ENCODE measurements at places on chromosomes 2 and 18.

DNA sequence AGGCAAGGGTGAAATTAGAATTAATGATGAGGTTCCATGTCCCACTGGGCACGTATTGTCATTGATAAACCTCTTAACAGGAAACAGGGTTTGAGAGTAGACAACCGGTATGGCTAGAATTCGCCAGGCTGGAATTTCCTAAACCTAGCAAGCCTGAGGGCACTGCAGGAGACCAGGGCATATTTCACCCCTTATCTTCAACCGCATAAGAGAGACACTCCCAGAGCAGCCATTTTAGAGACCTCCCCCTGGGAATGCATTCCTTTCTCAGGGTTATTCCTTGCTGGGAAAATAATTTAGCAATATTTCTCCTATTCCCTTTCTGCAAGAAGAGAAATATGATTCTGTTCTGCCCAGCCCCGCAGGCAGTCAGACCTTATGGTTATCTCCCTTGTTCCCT lies 334.6 kb upstream of the LYPD1 start:
- DNase-seq = no peak

DNA sequence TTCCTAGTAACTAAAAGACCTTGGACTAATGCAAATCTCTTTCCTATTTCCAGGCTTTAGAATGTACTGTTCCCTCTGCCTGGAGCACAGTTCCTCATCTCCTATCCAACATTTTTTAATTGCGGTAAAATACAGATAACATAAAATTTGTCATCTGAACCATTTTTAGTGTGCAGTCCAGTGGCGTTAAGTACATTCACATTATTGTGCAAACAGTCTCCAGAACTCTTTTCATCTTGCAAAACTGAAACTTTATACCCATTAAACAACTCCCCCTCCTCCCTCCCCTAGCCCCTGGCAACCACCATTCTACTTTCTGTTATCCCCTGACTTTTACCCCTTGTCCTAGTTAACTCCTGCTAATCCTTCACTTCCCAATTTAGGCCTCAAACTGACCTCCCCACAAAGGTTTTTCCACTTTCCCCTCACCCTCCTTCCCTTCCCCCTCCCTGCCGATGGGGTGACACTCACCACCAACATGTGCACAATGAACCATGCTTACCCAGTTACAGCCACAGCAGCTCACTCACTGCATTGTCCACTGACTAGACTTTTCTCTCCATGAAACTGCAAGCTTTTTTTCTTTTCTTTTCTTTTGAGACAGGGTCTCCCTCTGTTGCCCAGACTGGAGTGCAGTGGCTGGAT lies 54.8 kb downstream of the KIAA2012 start:
- DNase-seq = no peak

- no peak for DNase-seq
Observed at GRCh38 chr2:12921321-12921720, 204.6 kb downstream of the TRIB2 start.

- no peak for DNase-seq
Observed at GRCh38 chr2:11099122-11100065, 55.9 kb upstream of the SLC66A3 start.

DNA sequence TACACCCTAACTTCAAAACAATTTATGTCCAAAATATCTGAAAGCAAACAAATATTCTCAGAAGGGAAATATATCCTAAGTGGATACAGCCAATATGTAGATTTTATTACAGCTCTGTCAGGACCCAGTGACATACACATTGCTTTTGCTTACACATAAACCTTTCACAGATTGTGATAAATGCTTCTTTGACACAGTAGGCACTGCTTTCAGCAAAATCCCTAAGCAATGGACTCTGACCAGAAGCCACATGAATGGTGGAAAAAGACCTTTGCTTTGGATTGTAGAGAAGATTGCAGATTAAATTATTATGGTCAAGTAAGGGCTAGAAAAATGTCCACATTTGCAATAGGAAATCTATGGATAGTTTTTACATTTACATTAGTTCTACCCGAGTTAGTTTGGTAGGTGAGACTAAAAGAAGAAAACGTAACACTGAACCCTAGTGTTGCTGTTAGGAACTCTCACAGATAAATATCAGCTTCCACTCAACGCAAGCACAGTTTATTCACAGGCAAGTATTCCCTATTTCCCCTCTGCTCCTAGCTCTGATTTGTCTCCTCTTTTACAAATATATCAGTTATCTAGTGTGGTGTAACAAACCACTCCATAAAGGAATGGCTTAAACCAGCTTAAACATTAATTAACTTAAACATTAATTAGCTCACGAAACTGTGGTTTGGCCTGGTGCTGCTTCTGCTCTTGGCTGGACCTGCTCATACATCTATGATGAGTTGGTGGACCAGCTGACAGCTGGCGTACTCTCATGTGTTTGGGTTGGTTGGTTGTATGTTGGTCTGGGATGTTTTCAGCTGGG lies 23.6 kb upstream of the SERPINE2 start:
- DNase-seq = no peak

- DNase-seq = no peak
Observed at GRCh38 chr2:46340740-46341420, 43.7 kb downstream of the EPAS1 start.

GRCh38 chr2:98212092-98213000 lies 125.4 kb downstream of the VWA3B start:
- no peak for DNase-seq

GRCh38 chr2:159890551-159891266 lies 92.7 kb upstream of the CD302 start:
- peak; percentile 25 for DNase-seq

- no peak for DNase-seq
Observed at GRCh38 chr2:62718225-62718822, 12.8 kb downstream of the EHBP1 start.

DNA sequence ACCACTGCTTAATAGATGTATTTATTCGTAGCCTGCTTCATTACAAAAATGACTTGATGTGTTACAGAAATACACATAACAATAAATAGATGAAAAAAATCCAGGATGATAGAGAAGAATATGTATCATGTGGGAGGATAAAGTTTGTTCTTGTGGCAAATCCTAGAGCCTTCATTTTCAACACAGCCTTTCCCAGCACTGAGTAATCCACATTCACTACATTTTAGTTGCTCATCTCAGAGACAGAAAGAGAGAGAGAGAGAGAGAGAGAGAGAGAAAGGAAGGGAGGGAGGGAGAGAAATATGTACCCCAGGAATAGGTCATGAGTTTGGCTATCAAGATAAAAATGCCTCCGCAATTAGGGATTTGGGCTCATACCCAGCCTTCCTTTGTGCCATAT lies 144.3 kb downstream of the RBMS1 start:
- DNase-seq = no peak

- no peak for DNase-seq
Observed at GRCh38 chr2:11898576-11898975, 152.1 kb downstream of the LPIN1 start.

GRCh38 chr2:72920318-72921087 lies 3.2 kb downstream of the EMX1 start:
- no peak for DNase-seq

DNA sequence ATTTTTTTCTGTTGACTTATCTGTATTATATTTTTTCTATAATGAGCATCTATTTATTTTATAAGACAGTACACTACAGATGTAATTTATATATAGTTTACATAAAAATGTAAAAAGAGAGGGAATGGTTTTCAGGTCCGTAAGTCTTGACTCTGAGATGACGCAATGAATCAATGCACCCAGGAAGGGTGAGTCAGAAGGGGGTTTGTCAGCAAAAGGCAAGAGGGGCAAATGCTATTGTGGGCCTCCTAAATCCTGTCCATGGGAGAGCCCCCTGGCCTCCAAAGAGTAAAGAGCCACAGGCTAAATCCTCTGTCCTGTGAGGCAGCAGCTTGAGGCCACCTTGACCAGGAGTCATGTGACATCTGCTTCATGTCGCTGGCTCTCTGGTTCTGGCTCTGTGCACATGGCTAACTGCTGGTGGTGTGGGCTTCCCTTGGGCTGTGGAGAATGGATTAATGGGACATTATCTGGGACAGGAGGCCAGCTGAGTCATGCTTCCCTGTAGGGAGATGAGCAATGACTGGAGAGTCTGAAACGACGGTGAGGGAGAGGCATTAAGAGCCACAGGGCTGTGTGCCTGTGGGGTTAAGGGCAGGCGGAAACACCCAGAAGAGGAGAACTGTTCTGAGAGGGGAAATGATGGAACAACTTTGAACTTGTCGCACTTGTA lies 22.8 kb upstream of the ASB18 start:
- DNase-seq = peak; percentile 16

Measured in WERI-Rb-1 (cell line).